ENCODE measurements at places on chromosomes 2 and 18. TPM values are rescaled to one million over a fixed set of nuclear protein-coding genes. Genes with fewer than 3 reads are reported as not detected.

Gene NYAP2
- not detected for total RNA-seq

Gene MSTN
- total RNA-seq: not detected

Gene DPYSL5
- not detected for total RNA-seq

Gene PJVK
- total RNA-seq: 1.4 TPM

Gene DCDC2C
- total RNA-seq: not detected

Gene DYNAP
- total RNA-seq: not detected

Gene ABCA12
- not detected for total RNA-seq

Gene SAG
- not detected for total RNA-seq

Gene MOGAT1
- total RNA-seq: not detected

Gene TMEM37
- total RNA-seq: 2.9 TPM

Gene GALNT14
- 0.40 TPM for total RNA-seq

Gene GAL3ST2
- not detected for total RNA-seq

Gene PPP1R7
- 60.8 TPM for total RNA-seq

Gene PXDN
- 248 TPM for total RNA-seq

Gene C2orf15
- total RNA-seq: not detected

Gene ANKRD29
- 2.6 TPM for total RNA-seq

Gene LYG1
- 0.35 TPM for total RNA-seq

Gene CYP27A1
- total RNA-seq: 12.6 TPM

Gene CD8B
- not detected for total RNA-seq

Gene PARD6G
- 1.8 TPM for total RNA-seq

Gene CIB4
- not detected for total RNA-seq

Gene CTAGE1
- not detected for total RNA-seq

Gene SGO2
- total RNA-seq: 20.5 TPM
